ENCODE measurements at places on chromosomes 6 and 20. TPM values are rescaled to one million over a fixed set of nuclear protein-coding genes. Genes with fewer than 3 reads are reported as not detected.

DNA sequence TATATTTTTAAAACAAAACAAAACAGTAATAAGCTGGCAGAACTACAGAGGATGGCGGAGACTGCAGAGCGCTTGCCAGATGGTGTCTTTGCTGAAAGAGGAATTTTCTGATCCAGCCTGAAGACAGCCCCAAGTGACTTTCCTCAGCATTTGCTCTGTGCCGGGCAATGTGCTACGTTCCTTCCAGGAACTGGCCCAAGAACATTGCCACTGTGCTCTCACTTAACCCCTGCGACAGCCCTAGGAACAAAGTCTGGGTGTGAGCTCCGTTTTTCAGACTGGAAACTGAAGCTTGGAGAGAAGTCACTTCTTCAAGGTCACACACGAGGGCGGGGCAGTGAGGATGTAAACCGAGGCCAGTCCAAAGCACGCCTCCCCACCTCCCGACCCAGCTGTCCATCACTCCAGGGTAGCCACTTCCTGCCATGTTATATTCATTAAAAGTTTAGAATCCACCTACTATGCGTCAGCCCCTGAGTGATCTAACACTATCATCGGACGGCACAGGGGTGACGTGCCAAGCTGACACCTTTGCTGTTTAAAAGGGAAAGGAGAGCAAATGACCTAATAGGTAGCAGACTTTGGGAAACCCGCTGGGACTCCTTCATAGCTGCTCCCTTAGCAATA is 22.3 kb upstream of the BMP7 start:
- no peak overlapping the region for H3K4me3 ChIP-seq
- no peak overlapping the region for H3K27ac ChIP-seq
- H3K27me3 ChIP-seq, result no peaks in the 10 kb centered on the region
- DNase-seq, result peak; percentile 46
- H3K36me3 ChIP-seq, result no peaks in the 10 kb centered on the region
- H3K4me1 ChIP-seq, result peaks cover 9% of the 10 kb centered on the region

DNA sequence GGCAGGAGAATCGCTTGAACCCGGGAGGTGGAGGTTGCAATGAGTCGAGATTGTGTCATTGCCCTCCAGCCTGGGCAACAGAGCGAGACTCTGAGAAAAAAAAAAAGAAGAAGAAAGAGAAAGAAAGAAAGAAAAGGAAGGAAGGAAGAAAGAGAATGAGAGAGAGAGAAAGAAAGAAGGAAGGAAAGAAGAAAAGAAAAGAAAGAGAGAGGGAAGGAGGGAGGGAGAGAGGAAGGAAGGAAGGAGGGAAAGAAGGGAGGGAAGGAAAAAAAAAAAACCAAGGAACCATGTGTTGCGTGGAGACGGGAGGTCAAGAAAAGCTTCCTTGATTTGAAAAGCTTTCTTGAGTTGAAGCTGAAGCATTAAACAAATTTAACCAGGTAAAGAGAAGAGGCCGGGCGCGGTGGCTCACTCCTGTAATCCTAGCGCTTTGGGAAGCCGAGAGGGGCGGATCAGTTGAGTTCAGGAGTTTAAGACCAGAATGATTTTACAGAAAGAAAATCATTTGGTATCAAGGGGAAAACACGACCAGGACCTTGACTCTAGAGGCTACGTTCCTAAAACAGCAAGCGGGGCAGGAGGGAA is 90.5 kb upstream of the PRSS16 start:
- no peaks in the 10 kb centered on the region for H3K27me3 ChIP-seq
- no peaks in the 10 kb centered on the region for H3K36me3 ChIP-seq
- no peak overlapping the region for H3K27ac ChIP-seq
- DNase-seq, result no peak
- no peaks in the 10 kb centered on the region for H3K4me1 ChIP-seq
- peak overlapping the region; percentile 38 for H3K4me3 ChIP-seq

DNA sequence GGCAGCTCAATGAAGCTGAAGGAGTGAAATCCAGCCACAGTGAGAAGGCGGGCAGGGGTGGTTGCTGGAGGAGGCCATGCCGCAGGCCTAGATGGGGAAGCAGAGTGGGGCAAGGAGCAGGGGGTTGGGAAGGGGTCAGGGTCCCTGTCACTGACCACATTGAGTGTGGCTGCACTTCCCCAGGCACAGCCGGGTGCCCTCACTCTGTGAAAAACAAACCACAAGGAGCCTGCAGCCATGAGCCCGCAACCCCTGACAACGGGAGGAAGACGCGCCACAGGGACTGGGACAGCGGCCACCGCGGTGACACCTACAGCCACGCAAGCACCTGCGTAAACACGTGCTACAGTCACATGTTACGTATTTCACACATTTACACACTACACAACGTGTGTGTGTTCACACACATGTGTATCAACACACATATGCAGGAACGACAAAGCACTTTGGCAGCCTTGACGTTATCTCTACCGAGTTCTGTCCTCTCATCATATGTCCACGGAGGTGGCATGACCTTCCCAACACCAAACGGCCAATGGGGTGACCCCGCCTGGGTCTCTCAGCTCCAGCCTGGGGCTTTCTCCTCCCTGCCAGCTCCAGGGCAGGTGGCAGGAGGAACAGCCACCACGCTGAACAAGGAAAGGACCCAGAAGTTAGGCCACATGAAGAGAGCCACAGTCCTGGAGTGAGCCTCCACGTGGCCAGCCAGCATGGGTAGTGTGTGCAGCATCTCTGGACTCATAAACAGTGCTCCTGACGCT is 137.6 kb upstream of the RPS6KA2 start:
- no peak for DNase-seq
- H3K27ac ChIP-seq, result no peak overlapping the region
- H3K4me1 ChIP-seq, result no peaks in the 10 kb centered on the region
- H3K36me3 ChIP-seq, result no peaks in the 10 kb centered on the region

DNA sequence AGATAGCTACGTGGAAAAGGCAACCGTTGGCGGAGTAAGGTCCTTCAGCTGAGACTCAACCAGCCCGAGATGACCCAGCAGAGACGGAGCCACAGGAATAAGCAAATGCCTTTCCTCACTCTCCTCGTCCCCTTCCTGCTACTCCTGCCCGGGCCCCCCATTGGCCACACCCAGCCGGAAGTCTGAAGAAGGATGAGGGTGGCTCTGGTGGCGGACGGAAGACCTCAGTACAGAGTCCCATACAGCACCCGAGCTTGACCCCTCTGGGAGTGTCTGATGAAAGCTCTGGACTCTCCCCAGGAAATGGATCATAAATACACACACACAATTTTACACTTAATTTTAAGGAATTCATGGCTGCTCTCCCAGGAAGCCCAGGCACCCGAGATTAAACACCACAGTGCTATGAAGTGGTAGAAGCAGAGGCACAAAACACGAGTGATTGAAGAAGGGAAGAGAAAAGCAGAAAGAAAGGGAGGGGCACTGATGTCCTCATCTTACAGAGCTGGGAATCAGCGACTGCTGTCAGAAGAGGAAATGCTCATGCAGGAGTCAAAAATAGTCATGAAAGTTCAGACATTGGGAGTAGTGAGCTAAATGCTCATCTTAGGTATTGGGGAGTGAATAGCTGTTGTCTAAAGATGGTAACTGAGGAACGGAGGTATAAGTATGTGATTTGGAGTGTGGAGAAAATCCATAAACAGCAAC is 125.6 kb downstream of the BANF2 start:
- peak; percentile 42 for DNase-seq
- peak overlapping the region; percentile 73 for H3K27ac ChIP-seq
- no peaks in the 10 kb centered on the region for H3K27me3 ChIP-seq
- no peaks in the 10 kb centered on the region for H3K36me3 ChIP-seq
- peaks cover 5% of the 10 kb centered on the region for H3K4me1 ChIP-seq

- H3K4me1 ChIP-seq, result no peaks in the 10 kb centered on the region
- H3K27me3 ChIP-seq, result no peaks in the 10 kb centered on the region
- no peak overlapping the region for H3K27ac ChIP-seq
- peaks cover 27% of the 10 kb centered on the region for H3K36me3 ChIP-seq
These were observed 77.3 kb downstream of the TCP11 start for GRCh38 chr6:35063701-35064280.

Gene ZBTB22
- 16.3 TPM for polyA plus RNA-seq

Gene IL17A
- not detected for polyA plus RNA-seq

Gene C20orf141
- polyA plus RNA-seq, result not detected

Gene BTN2A1
- polyA plus RNA-seq, result 15.6 TPM

Gene THEMIS
- not detected for polyA plus RNA-seq

Data from kidney (tissue), 22 donors.